ENCODE measurements at places on chromosomes 12 and 14.
A peak's percentile ranks its signal among the peaks of the same experiment; 100 is the strongest.

GRCh38 chr14:33377596-33378390 is 439.1 kb downstream of the NPAS3 start:
- no peak for DNase-seq

DNA sequence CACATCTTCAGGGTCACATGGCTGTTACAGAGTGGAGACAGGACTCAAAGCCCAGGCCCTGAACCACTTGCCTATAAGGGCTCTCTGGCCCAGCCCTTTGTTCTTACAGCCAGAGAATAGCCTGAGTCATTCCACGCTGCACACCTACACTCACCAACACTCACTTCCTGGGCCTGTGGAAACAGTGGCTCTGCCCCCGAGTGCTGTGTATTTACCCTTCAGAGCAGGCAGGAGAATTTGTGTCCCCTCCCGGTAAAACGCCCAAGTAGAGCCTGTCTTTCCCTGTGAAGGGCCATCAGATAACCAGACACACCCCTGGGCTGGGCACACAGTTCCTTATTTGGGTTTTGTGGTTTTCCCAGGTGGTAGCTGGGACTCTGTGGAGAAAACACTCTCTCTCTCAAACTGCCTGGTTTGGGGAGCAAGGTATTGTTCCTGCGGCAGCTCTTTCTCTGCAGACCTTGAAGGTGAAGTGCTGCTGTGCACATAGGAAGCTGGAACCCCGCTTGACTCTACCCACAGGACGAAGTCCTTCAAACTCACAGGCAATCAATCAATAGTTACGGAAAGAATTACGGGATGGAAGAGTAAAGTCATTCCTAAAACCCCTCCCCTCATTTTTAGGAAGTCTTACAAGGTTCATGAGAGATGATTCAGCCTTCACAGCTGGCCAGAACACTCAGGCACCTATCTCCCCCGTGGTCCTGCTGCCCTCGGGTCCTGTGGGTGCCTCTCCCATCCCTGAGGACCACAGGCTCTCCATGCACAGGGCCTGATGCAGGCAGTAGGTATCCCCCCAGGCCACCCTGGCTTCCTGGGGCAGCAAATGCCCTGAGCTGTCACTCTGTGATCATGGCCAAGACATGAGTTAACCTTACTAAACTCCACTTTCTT is 20.3 kb downstream of the FIGNL2 start:
- no peak for DNase-seq

GRCh38 chr14:79567306-79567705 is 644.0 kb downstream of the DIO2 start:
- no peak for DNase-seq

GRCh38 chr12:13956060-13956590 is 25.3 kb downstream of the GRIN2B start:
- DNase-seq, result no peak

DNA sequence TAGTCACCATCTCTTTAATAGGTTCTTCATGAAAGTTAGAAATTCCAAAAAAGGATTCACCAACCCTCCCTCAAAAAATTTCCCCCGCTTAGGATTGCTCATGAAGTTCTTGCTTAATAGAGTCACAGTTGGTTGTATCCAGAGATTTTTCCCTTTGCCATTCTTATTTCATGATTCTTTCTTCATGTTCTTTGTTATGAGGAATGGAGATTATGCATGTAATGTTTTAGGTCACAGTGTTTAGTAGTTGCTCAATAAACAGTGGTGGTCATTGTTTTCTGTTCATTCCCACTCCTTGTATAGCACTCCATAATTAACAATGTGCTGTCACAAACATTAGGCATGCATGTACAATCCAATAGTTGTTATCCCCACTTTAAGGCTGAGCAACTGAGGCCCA is 51.2 kb upstream of the RTRAF start:
- no peak for DNase-seq

DNA sequence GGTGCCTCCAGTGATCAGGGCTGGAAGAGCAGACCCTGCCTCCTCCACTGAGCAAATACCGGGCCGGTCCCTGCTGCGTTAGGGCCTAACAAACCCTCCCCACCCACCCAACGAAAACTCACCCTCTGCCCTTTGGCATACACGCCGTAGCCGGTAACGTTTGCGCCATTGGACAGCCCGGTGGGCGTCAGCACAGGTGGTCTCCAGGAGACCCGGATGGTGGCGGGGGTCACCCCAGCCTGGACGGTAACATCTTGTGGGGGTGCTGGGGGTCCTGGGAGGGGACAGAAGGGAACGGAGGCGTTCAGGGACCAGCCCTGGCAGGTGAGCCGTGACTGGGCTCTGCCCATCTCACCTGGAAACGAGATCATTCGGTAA is 100.5 kb downstream of the PIWIL1 start:
- no peak for DNase-seq

DNA sequence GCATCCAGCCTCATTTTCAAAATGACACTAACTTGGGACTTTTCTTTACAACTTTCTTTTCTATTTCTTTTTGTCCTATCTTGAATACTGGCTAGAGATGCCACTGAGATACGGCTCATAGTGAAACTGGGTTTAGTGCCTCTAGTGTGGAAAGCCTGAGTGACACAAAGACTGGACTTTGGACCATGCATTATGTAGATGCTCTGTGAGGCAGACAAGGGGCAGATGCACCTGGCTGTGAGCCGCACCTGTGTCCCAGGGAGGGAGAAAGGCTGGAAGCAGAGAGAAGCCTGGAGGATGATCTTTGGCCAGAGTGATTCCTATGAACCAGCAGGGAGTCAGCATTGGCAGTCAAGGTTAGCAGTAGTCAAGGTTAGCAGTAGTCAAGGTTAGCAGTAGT is 852.3 kb upstream of the TMEM132C start:
- DNase-seq, result no peak

- no peak for DNase-seq
Measured at GRCh38 chr14:66752109-66752508, 244.2 kb downstream of the GPHN start.

DNA sequence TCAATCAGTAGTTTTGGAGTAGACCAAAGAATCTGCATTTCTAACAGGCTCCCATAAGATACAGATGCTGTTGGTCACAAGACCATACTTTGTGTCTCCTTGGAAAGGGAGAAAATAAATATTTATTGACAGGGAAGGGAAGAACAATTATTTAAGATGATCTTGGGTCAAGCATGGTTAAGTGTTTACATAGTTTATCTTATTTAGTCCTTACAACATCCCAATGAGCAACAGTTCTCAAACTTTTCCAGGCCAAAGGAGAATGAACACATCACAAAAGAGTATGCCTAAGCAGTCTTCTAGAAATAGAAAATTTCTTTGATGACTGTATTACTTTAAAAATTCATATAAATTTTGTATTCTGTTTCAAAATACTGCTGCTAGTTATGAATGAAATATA is 8.8 kb downstream of the LPCAT3 start:
- DNase-seq, result no peak

- no peak for DNase-seq
Measured at GRCh38 chr12:25311506-25311905, 60.8 kb upstream of the KRAS start.

DNA sequence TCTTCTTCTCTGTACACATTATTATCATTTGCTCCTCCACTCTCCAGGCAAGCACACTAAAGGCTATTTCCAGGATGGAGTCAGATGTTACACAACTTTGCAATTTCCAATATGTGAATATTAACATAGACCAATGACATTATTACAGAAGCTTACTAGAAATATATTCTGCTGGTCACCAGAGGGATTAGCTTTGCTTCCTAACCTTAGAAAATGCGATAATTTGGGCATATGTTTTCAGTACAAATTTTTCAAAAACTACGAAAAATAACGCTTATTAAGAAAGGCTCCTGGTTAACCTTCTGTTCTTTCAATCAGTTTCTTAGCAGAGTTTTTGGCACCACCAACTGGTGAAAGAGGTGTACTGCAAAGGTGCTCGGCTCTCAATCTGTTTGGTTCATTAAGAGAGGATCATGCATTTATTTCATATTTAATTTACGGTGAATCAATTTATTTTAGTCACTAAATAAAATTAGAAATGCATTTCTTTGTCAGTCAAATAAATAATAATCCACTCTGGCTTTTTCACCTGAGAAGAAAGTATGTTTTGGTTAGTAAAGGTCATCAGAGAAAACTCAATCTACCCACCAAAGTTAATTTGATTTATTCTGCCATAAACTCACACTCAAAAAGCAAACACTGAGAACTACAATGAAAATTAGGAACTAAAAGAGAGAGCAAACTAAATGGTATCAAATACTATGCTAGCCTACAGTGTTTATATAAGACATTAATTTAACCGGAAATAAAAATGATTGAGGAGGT is 39.2 kb downstream of the EFCAB11 start:
- no peak for DNase-seq

DNA sequence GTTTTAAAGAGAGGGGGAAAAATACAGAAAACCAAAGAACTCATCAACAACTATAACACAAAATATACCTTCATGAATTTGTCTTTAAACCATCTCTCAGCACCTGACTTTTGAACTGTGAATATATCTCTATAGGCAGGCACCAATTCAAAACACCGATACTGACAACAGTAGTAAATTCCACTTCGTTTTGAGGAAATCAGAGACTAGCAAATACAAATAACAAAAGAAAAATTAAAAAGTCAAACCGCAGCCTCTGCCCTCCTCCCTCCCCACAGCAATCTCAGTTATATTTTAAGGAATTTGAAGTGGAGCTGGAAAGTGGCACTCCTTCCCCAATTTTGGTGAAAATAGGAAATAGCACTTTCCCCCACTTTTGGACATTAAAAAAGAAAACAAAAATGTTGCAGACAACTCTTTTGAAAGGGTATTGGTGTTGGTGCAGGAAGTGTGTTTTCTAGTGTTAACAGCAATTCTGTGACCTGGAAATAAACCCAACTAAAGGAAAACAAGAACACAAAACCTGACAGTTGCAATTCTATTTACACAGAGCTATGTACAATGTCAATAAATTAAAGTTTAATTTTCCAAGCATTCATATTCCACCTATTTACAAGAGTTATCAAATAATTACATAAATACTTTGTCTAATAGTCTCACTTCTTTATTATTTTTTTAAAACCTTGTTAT is 13.5 kb downstream of the TBX3 start:
- DNase-seq, result no peak

DNA sequence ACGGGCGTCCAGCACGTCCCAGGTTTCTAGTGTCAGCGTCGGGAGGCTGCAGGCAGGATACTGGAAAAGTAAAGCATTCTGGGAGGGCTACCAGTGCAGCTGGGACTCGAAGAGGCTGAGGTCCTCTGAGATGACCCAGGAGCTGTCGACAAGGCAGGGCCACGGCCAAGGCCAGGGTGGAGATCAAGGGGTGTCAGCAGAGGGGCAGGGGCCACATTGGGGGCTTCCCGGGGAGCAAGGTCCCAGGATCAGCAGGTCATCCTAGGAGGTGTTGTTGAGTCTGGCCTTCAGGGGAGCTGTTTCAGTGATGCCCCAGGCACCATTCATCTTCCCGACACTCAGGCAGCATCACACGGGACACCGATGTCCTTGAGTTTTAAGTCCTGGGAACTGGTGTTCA is 377.8 kb upstream of the SFSWAP start:
- DNase-seq, result no peak

GRCh38 chr12:88970740-88971139 is 381.6 kb downstream of the DUSP6 start:
- DNase-seq, result no peak

- no peak for DNase-seq
Measured at GRCh38 chr12:30878024-30878423, 48.5 kb upstream of the TSPAN11 start.

GRCh38 chr14:77157740-77158139 is 16.1 kb upstream of the ZDHHC22 start:
- no peak for DNase-seq

- peak; percentile 39 for DNase-seq
Measured at GRCh38 chr14:91323671-91324605, 79.4 kb upstream of the GPR68 start.

- no peak for DNase-seq
Measured at GRCh38 chr12:94429633-94430032, 30.0 kb downstream of the CEP83 start.

GRCh38 chr12:93468008-93468371 is 676 bp downstream of the MRPL42 start:
- no peak for DNase-seq

DNA sequence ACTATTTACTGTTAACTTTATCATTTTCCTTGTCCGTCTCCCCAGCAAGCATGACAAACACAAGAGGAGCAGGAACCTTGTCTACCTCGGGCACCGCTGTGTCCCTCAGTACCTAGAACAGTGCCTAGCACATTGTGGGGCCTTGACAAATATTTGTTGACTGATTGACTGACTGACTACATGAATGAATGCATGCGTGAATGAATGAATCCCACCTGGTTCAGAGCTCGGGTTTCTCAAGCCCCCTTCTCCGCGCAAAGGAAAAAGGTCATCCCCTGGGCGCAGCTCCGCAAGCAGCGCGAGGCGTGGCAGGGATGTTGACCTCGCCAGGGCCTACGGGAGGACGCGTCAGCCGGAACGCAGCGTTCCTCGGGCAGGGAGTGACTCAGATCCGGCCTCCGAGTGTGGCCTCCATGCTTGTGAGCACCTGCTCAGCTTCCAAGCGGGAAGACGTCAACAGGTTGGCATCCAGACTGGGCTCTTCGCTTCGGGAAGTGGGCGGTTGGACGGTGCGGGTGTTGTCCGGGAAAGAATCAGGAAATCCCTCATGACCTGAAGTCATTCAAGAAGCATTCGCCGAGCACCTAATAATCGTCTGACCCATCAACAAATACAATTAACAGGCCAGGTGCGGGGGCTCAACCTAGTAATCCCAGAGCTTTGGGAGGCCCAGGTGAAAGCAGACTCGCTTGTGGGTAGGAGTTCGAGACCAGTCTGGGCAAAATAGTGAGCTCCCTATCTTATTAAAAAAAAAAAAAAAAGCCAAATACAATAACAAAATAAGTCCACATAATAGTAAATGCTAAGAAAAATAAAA is 13.9 kb upstream of the UBC start:
- DNase-seq, result no peak

DNA sequence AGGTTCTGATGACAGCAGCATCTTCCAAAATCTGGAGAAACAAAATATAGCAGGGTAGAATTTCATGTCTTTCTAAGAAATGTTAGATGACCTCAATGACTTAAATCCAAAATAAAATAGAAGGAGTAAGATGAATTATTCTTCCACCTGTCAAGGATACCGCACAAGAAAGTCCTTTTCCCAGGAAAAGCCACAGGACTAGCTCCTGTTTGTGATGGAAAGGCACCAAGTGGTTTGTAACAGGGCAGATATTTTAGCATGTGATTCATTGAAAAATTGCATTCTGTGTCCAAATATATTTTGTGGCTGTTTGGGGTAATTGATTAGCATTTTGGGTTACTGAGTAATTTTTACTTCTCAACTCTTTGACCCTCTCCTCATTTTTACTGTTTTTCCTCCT is 2.7 kb downstream of the CD163L1 start:
- DNase-seq, result no peak

DNA sequence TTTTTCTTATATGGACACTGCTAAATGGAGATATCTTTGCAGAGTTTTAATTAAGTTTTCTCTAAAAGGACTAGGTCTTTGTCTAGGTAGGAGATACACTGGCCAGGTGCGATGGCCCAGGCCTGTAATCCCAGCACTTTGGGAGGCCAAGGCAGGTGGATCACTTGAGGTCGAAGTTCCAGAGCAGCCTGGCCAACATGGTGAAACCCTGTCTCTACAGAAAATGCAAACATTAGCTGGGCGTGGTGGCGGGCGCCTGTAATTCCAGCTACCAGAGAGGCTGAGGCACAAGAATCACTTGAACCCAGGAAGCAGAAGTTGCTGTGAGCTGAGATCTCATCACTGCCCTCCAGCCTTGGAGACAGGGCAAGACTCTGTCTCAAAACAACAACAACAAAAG is 17.1 kb upstream of the CERS5 start:
- DNase-seq, result no peak

GRCh38 chr12:11678781-11679180 is 29.3 kb downstream of the ETV6 start:
- no peak for DNase-seq

All from iPS DF 6.9 (cell line).